AG04450 (cell line): ENCODE measurements at places on chromosomes 6 and 20. TPM values are rescaled to one million over a fixed set of nuclear protein-coding genes. Genes with fewer than 3 reads are reported as not detected.

EIF2S2 gene
- polyA plus RNA-seq: 119 and 161 TPM in 2 replicates

DNA sequence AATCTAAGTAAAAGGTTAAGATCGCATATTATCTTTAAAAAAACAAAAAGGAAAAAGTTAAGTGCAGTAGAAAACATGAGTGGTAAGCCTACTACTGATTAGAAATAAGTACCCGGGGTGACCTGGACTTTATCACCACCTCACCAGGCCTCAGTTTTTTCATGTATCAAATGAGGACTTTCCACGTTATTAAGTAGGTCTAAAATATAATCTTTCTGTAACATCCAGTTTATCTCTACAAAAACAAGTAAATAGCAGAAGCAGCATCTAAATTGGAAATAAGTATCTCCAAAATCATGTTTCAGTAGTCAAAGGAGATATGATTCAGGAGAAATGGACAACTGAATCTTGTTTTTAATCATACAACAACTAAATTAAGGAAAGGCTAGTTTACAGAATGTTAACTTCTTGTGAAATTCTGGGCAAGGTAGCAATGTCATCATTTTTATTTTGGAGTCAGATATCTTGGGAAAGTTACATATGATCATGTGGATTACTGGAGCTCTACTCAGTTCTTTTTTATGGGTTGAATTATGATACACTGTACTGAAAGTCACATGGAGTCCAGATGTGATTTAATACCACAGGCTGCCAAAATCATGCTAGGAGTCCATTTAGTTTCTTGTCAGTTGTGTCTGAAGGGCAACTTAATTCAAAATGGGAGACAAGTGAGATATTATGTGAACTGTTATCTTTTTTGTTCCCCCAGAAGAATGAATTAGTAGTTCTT lies 114.7 kb upstream of the PRL start:
- DNase-seq: no peak

FAM162B gene
- 7.8 and 10.9 TPM in 2 replicates for polyA plus RNA-seq

DNA sequence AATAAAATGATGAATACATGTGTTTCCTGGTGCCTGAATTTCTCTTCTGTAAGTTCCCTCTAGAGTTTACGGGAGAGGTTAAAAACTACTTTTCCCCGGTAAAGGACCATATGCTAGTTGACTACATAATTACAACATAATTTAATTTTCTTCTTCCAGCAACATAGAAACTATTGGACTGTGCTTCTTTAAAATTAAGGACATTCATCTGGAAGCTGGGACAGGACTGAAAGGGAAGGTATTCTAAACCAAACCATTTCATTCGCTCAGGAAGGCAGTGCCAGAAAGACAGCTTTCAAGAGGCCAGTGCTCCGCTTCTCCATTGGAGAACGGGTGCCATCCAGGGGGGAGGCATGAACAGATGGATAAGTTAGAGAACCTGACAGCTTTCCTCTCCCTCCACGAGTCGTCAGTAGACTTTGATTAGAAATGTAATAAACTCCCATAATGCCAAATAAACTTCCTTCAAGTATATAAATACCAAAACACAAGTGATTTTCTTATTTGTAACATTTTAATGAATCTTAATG lies 458.0 kb upstream of the SOX4 start:
- DNase-seq: no peak

DNA sequence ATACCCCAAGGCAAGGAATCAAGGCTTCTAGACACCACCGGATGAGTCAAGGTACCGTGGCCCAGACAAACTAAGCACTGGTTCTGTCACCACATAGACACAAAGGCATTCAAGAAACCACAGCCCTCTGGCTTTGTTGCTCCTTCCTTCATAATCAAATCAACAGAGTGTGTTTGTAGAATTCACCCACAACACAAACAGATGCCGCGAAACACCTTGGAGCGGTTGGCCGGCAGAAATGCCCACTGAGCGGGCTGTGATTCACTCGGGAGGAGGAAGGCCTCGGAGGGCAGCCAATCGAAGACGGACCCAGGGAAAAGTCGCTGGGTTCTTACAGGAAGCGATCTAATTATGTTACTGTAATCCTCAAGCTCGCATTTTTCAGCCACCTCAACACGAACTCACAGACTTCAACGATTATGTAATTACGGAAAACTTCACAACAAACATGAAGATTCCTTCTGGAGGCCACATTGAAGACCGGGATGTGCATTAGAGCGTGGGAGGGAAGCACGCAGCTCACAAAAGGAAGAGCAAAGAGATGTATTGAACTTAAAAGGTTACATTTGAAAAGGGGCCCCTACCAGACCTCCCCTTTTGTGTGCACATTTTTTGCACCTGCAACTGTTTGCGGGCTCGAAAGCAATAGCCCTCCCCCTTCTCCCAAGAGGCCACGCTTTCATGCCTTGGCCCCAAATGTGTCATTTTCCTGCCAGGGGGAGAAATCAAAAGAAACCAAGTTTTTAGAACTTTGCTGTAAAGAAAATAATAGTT lies 184.7 kb upstream of the PREP start:
- DNase-seq: no peak

GRCh38 chr6:38035478-38035877 lies 216.0 kb downstream of the ZFAND3 start:
- no peak for DNase-seq

- DNase-seq: no peak
Observed at GRCh38 chr6:107196152-107196551, 80.8 kb upstream of the BEND3 start.

- DNase-seq: no peak
Observed at GRCh38 chr6:20866935-20867703, 332.9 kb downstream of the CDKAL1 start.

CTCFL gene
- not detected in 2 replicates for polyA plus RNA-seq

DNA sequence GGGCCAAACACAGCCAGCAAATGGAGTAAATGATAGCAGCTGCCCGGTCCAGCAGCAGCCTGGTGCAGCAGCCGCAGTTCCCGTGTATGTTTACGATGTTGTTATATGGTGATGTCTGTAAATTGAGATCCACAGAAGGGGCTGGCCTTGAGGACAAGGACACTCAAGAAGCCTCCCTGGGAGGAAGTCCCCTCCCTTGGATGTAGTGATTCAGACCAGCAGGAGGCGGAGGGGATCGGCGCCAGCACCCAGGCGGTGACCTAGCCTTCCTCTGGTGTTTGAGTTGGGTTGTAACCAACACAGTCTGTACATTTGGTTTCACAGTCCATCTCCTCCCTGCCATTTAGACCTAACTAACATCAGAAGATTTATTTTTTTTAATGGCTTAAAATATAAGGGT lies 187.8 kb downstream of the SYNDIG1 start:
- no peak for DNase-seq

EYA4 gene
- polyA plus RNA-seq: 30.9 and 37.8 TPM in 2 replicates

CDK5RAP1 gene
- 24.6 and 25.6 TPM in 2 replicates for polyA plus RNA-seq

DEFB132 gene
- polyA plus RNA-seq: not detected in 2 replicates

- DNase-seq: no peak
Observed at GRCh38 chr6:166636191-166636933, 9.3 kb upstream of the RPS6KA2 start.

DNA sequence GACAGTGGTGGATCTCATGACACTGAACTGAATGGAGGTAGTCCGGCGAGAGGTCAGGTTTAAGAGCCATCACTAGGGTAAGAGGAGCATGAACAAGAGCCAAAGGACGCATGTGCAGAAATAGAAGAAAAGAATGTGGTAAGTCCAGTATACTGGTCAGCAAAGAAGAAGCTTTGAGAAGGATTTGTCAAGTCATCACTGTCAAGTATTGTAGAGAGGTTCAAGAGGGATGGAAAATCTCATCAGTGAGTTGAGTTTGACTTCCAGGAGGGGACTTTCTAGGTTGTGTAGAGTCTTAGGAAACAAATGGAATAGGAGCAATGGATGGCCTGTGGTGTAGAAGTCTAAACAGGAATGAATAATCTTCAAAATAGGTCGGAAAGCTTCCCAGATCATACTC lies 161.8 kb downstream of the BTBD3 start:
- DNase-seq: no peak

ESR1 gene
- 0.02 TPM in 1 of 2 replicates, not detected in the other for polyA plus RNA-seq

PTCRA gene
- not detected in 2 replicates for polyA plus RNA-seq

GRCh38 chr6:106181664-106182418 lies 95.7 kb downstream of the PRDM1 start:
- DNase-seq: no peak

SLC16A10 gene
- polyA plus RNA-seq: not detected in 2 replicates

DNA sequence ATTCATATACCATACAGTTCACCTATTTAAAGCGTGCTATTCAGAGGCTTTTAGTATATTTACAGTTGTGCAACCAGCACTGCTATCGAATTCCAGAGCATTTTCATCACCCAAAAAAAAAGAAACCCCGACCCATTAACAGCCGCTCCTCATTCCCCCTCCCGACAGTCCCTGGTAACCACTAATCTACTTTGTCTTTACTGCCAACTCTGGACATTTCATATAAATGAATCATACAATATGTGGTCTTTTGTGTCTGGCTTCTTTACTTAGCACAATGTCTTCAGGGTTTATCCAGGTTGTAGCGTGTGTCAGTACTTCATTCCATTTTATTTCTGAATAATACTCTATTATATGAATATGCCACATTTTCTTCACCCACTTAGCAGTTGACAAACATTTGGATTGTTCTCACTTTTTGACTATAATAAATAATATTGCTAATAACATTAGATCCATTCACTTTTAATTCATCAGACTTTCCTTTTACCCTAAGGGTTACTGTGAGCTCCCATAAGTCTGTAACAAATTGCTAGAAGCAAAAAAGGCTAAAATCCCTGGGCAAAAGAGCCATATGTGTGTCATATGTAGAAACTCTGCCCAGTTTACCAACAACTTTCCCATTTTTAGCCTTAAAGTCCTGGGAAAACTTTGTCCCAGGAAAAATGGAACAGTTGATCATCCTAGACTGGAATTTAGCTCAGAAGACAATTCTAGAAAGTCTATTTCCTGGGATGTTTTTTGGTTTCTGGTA lies 23.2 kb upstream of the ROS1 start:
- DNase-seq: peak; percentile 74

GRCh38 chr6:31907158-31907813 lies 5.4 kb upstream of the ZBTB12 start:
- peak; percentile 72 for DNase-seq

GRCh38 chr20:49985617-49986016 lies 2.8 kb downstream of the SNAI1 start:
- DNase-seq: no peak

GRCh38 chr20:61886721-61887595 lies 178.7 kb downstream of the TAF4 start:
- DNase-seq: no peak

GRCh38 chr20:50533061-50533460 lies 22.9 kb downstream of the PTPN1 start:
- DNase-seq: no peak

DNA sequence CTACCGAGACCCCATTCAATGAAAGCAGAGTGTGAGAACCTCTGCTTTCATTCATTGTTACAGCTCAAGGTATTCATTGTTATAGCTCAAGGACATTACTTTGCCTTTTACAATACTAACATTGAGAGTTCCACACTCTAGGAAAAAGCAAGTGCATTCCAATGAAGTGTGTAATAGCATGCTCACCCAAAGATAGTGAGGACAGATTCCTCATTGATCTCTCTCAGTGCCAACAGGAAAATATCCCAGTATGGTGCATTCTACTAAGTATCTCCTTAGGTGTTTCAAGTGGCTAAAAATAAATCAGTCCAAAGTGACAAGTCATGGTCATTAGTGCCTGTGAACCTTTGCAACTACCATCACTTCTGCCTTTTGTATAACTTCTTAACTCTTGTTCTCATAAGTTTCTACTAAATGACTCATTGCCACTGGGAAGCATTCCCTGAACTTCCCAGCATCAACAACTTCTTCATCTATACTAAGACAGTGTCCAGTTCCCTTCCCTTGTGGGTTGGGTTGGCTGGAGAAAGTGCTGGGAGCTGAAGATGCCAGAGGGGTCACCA lies 140.7 kb upstream of the STXBP5 start:
- DNase-seq: peak; percentile 49

GRCh38 chr6:53696341-53696740 lies 30.8 kb upstream of the KLHL31 start:
- DNase-seq: no peak

- no peak for DNase-seq
Observed at GRCh38 chr20:49513517-49513916, 31.0 kb upstream of the KCNB1 start.

- no peak for DNase-seq
Observed at GRCh38 chr6:85136310-85136709, 313.6 kb upstream of the NT5E start.

DNA sequence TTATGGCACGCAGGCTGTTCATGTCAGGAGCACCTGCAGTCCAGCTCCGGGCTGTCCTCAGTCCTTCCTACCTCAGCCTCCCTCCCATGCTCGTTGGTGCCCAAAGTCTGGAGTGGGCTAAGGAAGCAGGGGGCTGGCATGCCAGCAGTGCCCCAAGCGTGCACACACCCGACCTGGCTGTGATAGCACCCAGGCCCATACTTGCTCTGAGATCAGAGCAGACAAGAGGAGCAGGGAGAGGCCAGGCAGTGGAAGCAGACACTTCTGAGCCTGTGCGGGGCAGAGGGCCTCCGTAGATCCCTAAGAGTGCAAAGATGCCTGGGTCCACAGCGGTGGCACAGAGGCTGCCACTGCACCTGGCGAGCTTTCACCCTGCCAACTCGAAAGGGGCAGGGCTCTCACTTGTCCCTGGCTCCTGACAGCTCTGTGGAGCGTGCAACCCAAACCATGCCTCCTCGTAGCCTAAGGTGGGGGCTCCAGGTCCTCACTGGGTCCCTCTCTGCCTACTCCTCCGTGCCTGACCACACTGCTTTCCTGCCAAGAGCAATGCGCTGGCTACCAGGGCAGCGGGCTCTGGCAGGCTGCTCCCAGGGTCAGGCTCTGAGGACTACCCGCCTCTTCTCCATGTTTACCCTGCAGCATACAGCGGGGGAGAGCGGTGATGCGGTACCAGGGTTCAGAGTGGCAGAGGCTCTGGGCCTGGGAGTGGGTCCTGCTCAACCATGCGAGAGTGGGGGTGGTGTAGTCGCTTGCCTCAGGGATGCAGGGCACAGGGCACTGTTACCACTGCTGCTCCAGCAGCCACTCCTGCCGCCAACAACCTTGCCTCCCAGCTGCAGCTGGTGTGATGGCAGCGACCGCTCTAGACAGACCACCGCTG lies 59.5 kb downstream of the MANEA start:
- no peak for DNase-seq

GRCh38 chr20:57573894-57574293 lies 13.0 kb downstream of the PCK1 start:
- DNase-seq: no peak

DNA sequence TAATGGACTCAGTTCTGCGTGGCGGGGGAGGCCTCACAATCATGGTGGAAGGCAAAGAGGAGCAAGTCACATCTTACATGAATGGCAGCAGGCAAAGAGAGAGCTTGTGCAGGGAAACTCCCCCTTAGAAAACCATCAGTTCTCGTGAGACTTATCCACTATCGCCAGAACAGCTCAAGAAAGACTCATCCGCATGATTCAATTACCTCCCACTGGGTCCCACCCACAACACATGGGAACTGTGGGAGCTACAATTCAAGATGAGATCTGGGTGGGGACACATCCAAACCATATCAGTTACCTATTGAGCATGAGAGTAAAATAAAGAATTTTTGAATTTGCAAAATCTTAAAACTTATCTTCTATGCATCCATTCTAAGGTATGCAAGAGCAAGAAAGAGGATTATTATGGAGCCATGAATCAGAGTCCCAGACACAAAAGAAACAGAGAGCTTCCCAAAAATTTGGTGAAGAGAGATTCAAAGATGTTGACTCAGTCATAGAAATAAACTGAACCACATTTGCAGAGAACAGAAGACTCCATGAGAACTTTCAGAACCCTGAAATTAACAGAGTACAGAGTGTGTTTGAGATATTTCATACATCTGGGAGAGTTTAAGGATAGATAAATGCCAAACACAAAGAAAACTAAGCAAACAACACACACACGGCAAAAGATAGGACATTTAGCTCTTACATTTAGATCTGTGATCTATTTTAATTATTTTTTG lies 17.1 kb upstream of the MOXD1 start:
- DNase-seq: no peak
